ENCODE measurements at places on chromosomes 2 and 18.

DNA sequence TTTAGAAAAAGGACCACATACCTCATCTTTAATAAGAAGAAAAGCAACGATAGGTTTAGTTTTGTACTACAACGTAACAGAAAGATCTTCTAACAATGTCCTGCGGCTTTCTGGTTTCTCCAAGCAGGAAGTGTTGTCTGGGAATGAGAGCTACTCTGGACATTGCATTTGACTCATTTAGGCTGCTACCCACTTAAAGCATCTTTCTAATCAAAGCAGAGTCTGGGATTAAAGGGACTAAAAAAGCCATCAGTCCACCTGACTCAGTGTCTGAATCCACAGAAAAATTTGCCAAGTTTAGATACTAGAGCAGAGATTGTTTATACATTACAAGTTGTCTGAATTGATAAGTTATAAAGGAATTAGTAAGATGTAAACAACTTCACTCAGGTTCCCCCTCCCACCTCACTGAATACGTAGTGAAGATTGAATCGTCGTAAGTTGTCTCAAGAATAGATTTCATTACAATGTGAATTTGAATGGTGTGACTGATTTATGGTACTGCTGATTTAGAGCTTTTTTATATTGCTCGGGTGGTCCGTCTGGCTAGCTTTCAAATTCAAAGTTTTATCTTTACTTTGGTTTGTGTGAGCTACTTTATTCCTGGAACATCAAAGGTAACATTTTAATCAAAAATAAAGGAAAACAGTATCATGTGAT lies 70.2 kb upstream of the SMIM21 start:
- DNase-seq: no peak

GRCh38 chr18:35524226-35524625 lies 26.5 kb upstream of the INO80C start:
- DNase-seq: no peak

DNA sequence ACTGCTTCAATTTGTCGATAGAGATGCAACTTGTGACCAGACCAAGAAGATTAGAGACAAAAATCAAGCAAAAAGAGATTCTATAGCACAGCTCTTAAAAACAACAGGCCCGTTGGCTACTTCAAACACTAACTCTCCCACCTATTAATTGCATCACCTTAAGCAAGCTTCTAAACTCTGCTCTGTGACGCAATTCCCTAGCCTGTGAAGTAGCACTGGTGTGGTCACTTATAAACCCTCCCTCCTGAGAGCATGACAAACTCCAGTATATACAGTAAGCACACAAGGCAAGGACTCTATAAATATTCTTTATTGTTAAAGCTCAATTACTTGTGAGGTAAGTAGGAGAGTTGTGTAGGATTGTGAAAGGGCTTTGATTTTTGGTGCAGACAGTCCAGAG lies 72.3 kb downstream of the CMPK2 start:
- no peak for DNase-seq

- DNase-seq: no peak
Observed at GRCh38 chr18:64979791-64980190, 771.0 kb upstream of the CDH7 start.

- DNase-seq: no peak
Observed at GRCh38 chr2:127061375-127062273, 45.3 kb downstream of the BIN1 start.
